ENCODE measurements at places on chromosomes 7 and 10.

DNA sequence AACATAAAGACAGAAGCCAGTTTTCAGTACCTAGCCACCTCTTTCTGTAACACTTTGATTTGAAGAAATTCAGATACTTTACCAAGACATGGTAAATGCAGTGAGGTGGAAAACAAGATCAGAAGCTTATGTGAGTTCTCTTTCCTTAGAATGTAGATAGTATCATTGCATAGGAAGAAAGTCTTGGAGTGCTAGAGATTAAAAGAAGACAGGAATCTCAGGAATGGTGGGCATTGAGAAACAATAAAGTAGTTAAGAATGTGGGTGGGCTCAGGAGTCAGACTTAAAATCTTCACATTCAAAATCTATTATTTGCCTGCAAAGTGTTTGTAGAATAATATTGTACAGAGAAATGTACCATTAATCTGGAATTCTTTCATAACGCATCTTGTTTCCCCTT is 58.9 kb downstream of the POLL start:
- no peak for DNase-seq

DNA sequence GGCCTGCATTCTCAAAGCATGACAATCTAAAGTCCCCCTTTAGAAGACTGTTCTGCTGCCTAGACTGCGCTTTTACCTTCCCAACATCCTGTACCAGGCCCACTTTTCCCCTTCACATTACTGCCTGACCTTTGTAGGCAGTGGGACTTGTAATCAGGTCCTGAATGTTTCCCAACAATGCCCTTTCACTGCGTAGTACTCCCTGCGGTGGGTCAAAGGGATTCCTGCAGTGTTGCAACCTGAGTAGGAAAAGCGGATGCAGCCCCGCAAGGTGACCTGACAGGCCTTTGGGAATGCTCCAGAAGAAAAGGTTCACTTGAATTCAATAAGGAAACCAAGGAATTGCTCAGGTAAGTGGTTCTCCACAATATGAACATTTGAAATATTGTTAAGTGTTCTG is 4.9 kb upstream of the TCAF1 start:
- no peak for DNase-seq

- DNase-seq, result no peak
Observed at GRCh38 chr7:33815336-33815735, 90.0 kb upstream of the BMPER start.

GRCh38 chr7:70795948-70796347 is 336.0 kb upstream of the GALNT17 start:
- no peak for DNase-seq

DNA sequence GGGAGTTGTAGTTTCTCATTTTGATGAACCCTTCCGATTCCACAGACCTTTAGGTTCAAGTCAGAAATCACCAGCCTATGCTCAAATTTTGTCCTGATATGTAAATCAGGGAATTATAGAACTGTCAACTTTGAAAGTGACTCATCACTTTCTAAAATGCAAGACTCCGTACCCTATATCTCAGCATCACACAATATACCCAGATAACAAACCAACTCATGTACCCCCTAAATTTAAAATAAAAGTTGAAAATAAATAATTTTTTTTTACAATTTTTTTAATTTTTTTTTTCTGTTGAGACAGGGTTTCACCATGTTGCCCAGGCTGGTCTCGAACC is 393 bp upstream of the ARHGAP19 start:
- no peak for DNase-seq

DNA sequence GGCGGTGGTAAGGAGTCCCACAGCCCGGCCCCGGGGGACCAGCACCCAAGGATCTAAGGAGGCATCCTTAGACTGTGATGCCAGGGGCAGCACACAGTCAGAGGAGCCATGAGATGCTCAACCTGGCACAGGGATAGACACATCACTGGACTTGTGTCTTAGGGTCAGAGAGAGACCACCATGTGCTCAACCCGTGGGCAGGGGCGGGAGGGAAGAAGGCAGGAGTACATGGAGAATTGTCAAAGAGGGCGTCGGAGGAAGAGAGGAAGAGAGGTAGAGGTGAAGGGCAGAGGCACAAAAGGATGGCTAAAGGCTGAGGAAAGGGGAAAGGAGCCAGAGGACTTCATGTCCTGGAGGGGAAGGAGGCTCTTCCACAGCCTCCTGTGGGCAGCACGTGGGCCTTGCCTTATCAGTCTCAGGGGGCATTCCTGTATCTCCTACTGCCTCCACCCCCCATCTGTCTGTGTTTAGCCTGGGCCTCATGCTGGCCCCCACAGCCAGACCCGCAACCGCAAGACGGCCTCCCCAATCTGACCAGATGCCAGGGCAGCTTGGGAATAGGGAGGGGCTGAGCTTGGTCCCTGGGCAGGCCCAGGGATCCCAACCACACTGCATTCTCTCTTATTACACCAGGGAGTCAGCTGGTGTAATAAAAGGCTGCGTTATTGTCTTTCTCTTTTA is 2.2 kb downstream of the ADCY1 start:
- DNase-seq, result no peak

- no peak for DNase-seq
Observed at GRCh38 chr10:23675585-23675984, 236.7 kb downstream of the OTUD1 start.

DNA sequence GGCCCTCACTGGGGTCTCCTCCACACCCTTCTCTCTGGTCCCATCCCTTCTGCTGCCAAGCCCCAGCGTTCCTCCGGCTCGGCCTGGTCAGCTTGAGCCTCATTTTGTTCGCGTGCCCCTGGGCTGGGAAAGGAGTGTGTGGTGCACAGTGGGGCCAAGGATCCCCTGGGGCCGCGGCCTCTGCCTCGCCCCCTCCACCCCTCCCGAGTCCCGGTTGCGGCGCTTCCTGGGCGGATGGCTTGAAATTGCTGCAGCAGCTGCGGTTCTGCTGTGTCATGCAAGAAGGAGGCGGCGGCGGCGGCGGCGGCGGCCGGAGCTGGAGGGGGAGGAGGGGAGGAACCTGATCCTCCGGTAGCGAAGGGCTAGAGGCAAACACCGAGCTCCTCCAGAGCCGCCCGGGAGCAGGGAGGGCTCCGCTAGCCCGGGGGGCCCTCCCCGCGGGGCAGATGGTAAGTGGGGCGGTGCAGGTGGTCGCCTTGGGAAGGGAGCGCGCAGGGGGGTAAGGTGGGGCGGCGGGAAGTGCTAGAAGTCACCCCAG is 217.8 kb upstream of the MKLN1 start:
- DNase-seq, result no peak

DNA sequence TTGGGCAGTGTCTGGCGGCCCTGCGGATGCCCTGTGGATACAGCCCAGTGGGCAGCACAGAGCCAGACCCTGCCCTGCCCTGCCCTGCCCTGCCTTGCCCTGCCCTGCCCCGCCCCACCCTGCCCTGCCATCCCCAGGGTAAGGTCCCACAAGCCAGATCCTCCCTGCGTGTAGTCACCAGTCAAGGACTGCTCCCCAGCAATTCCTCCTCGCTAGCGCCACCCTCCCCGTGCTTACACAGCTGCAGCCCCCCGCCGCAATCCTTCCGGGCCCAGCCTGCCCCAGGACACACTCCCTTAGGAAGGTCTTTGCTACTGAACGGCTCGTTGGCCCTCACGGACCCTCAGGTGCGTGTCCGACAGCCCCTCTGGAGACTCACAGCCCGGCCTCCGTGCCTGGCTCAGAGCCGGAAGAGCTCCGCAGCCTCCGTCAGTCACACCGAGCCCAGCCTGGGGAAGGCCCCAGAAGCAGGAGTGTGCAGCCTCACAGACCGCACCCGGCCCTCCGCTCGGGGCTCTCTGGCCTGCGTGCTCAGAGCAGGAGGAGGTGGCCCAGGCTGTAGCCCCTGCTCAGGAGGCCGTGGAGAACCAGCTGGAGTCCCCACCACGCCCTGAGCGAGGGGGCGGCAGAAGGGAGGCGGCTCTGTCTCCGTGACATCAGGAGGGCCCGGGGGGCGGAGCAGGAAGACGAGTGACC is 68.3 kb downstream of the PWWP2B start:
- no peak for DNase-seq

DNA sequence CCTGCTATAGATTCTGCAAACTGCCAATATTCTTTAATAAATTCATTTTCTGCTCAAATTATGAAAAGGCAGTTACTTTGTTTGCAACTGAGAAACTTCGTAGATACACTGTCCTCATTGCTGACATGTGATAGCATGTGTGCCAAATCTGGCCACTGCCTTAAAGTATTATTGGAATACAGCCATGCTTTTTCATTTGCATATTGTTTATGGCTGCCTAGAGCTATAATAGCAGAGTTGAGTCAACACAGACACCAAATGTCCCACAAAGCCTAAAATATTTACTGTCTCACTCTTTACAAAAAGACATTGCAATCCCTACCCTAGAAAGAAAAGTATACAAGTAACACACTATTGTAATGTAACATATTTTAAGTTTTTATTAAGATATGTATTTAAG is 647.4 kb downstream of the XPNPEP1 start:
- no peak for DNase-seq

GRCh38 chr10:29160150-29160617 is 128.7 kb upstream of the LYZL1 start:
- no peak for DNase-seq

DNA sequence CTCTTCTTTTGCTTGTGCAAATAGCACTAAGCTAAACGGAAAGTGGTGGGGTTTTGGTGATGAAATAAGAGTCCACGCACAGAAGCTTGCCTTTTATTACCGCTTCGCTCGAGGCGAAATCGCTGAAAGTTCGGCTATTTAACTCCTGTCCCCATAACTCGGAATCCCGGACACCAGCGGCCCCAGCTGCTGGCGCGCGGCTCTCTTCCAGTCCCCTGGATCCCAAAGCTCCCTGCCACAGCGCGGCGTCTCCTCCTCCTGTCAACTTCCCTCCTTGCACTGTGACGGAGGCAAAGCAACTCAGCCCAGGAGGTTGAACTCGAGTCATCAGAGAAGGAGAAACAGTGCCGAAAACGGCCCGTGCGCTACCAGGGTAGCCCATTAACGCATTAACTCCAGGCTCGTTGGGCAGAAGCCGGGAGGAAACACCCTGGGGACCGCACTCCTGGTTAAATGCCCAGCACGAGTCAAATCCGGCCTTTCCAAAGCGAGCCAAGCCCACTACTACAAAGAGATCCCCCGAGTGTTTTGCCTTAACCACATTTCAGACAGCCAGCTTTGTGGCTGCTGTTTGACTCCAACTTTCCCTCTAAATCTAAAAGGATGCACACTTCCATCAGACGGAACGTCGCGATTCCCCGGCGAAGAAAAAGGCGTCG is 1.3 kb downstream of the SEMA3D start:
- no peak for DNase-seq

DNA sequence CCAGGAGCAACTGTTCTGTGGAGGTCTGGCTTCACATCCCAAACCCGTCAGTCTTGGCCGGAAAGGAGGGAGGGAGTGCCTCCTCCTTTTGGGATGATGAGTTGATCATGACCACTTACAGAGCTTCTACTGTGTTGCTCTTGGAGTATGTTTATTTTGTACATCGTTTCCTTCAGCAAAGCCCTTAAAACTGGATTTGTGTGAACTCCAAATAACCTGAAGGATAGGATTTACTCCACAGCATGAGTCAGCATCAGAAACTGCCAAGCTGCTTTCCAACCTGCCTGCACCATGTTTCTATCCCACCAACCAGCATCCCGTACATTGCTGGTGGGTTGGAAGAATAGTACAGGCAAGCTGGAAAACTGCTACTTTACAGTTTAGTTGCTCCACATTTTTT is 3.5 kb downstream of the CCDC201 start:
- peak; percentile 21 for DNase-seq

GRCh38 chr10:34748357-34748756 is 66.7 kb downstream of the PARD3 start:
- no peak for DNase-seq

- no peak for DNase-seq
Observed at GRCh38 chr10:4586776-4587175, 239.2 kb upstream of the AKR1E2 start.

GRCh38 chr7:1503390-1503789 is 799 bp downstream of the INTS1 start:
- no peak for DNase-seq

GRCh38 chr7:18655912-18656311 is 160.4 kb downstream of the HDAC9 start:
- no peak for DNase-seq

GRCh38 chr7:113100121-113100603 is 13.5 kb upstream of the GPR85 start:
- DNase-seq, result no peak

DNA sequence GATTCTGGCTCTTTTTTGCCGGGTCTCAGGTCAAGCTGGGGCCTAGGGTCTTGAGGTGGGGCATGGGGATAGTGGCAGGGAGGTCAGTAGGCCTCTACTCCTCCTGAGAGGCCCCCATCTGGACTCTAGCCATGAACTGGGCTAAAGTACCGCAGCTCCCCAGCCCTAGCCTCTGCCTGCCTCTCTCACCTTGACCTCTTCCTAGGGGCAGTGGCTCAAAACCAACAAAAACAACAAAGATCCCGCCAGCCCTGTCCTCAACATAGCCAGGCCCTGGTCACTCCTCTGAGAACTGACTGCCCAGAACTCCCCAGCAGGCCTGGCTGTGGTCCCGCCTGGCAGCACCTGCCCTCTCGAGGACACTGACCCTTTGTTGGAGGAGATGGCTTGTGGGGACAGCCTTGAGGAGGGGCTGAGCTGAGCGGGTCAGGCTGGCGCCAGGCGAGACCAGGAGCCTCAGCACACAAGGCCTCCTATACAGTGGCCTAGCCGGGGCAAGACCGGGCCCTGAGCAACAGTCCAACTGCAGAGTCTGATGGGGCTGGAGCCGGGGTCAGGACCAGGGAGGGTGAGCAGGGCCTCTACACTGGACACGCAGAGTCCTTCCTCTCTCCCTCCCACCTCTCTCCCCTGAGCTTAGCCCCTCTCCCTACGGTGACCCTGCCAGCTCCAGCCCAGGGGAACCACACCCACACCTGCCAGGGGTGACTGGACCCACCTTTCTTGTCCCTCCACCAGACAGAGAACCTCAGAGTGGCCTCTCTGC is 11.6 kb upstream of the PPIF start:
- DNase-seq, result no peak

GRCh38 chr10:13693783-13694700 is 107.3 kb downstream of the PRPF18 start:
- DNase-seq, result no peak

DNA sequence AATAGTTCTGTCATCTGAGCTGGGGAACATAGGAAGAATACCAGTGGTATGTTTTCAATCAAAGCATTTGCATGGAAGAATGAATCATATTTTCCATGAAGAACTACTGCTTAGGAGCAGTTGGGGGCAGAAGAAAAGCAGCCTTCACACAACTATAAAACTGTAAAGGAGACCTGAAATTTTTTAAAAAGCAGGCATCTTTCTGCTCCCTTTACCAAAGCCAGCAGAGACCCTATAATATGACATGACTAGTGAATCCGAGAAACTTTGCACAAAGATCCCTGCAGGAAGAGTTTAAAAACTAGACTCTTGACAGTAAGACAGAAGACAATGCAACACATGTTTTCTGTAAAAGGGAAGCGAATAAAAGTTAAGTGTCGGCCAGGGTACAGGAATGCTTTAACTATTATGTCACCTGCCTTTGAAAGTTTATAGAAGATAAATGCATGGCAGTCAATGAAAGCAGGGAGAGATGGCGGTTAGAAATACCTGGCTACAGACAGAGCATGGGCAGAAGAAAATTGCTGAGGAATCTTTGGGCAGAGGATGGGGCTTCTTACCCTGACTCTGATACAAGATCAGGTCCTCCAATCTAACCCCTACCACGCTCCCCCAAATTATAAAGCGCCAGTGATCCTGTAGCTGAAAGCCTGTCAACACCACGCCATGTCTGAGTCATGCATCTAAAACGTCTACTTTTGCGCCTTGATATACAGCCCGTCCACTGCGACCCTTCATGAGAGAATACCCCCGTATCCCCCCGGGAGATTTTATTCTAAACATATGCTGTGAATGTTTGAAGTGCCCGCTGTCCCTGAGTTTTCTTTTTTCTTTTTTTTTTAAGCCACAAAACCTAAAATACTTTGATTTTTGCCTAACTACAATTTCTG is 93.1 kb downstream of the GLI3 start:
- DNase-seq, result no peak

- DNase-seq, result no peak
Observed at GRCh38 chr10:45442251-45442650, 68.2 kb downstream of the ALOX5 start.

All from AG04450 (cell line).